ENCODE measurements at places on chromosomes 16 and 17.

- H3K36me3 ChIP-seq = no peaks in the 10 kb centered on the region
- H3K27me3 ChIP-seq = peaks cover 72% of the 10 kb centered on the region
- H3K4me1 ChIP-seq = peaks cover 15% of the 10 kb centered on the region
Observed at GRCh38 chr17:7652388-7653356, 1.9 kb downstream of the ATP1B2 start.

DNA sequence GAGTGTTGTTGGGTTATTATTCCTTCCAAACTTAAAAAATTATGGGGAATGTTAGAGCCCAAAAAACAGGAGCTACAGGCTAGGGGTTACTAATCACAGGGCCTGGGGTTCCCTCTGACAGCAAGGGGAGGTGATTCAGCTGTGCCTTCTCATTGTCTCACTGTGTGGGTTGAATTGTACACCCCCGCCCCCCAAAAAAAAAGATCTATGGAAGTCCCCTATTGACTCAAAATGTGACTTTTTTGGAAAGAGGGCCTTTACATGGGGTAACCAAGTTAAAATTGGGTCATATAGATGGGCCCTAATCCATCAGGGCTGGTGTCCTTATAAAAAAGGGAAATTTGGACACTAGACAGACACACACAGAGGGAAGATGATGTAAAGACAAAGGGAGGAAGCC is 190.2 kb downstream of the SOX9 start:
- H3K27me3 ChIP-seq = no peaks in the 10 kb centered on the region
- no peaks in the 10 kb centered on the region for H3K36me3 ChIP-seq
- no peaks in the 10 kb centered on the region for H3K4me1 ChIP-seq
- H3K4me3 ChIP-seq = no peak overlapping the region
- H3K27ac ChIP-seq = no peak overlapping the region
- DNase-seq = no peak

GRCh38 chr17:9928601-9929333 is 23.7 kb upstream of the RCVRN start:
- H3K27ac ChIP-seq = no peak overlapping the region
- DNase-seq = no peak
- H3K27me3 ChIP-seq = no peaks in the 10 kb centered on the region

- H3K27me3 ChIP-seq = peaks cover 13% of the 10 kb centered on the region
- no peaks in the 10 kb centered on the region for H3K4me1 ChIP-seq
- peaks cover 2% of the 10 kb centered on the region for H3K36me3 ChIP-seq
- no peak overlapping the region for H3K27ac ChIP-seq
- no peak for DNase-seq
Observed at GRCh38 chr16:4606354-4606753, 8.3 kb downstream of the UBALD1 start.
